Dermis blood vessel endothelial cell (primary cell): ENCODE measurements at places on chromosomes 11 and 22. TPM values are rescaled to one million over a fixed set of nuclear protein-coding genes. Genes with fewer than 3 reads are reported as not detected.

Gene P4HA3
- 19.2 and 37.4 TPM in 2 replicates for total RNA-seq

Gene PHF21B
- total RNA-seq = under 0.01 TPM in 1 of 2 replicates, not detected in the other

DNA sequence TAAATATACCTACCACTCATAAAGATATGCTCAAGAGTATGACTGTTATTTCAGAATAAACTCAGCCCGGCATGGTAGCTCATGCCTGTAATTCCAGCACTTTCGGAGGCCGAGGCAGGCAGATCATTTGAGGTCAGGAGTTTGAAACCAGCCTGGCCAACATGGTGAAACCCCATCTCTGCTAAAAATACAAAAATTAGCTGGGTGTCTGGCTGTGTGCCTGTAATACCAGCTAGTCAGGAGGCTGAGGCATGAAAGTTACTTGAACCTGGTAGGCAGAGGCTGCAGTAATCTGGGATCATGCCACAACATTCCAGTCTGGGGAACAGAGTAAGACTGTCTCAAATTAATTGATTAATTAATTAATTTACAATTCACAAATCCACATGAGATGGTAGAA lies 208.2 kb upstream of the PDGFD start:
- no peak for DNase-seq

Gene SERPING1
- 0.19 and 0.85 TPM in 2 replicates for total RNA-seq
